CD4-positive, alpha-beta T cell treated with Interleukin-6 at 100 ng/mL for 8 hours (primary cell): ENCODE measurements at places on chromosomes 1 and 21.
A peak's percentile ranks its signal among the peaks of the same experiment; 100 is the strongest.

- no peak for DNase-seq
Observed at GRCh38 chr1:171446386-171446785, 38.9 kb upstream of the PRRC2C start.

GRCh38 chr1:65998763-65999583, 206.3 kb downstream of the PDE4B start:
- no peak for DNase-seq

- peak; percentile 43 for DNase-seq
Observed at GRCh38 chr1:180632326-180633056, 669 bp downstream of the XPR1 start.

- DNase-seq: no peak
Observed at GRCh38 chr1:20713440-20713839, 4.4 kb downstream of the KIF17 start.

DNA sequence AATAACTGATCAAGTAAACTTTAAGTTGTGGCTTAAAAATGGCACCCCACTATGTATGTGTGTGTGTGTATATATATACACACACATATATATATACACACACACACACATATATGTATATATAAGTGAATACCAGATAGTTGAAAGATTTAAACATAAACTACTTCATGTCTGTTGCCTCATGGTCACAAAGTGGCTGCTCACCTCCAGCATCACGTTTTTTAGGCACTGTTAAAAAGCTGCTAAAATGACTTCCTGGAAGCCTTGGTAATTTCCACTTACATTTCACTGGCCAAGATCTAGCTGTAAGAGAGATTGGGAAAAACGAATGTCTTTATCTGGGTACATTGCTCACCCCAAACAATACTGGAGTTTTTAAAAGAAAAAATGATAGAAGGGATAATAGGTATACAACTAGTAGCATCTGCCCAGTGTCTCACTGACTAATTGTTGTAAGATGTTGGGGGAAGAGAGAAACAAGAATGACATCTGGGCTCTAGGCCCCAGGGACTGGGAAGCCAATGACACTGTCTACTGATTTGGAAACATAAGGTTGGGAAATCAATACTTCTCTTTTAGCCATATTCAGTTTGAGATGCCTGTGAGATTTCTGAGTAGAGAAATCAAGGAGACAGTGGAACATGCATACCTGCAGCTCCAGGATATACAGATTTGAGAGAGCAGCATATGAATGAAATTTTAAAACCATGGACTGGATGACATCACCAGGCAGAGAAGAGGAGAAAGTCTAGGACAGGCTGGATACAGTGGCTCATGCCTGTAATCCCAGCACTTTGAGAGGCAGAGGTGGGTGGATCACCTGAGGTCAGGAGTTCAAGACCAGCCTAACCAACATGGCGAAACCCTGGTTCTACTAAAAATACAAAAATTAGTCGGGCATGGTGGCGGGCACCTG, 42.8 kb downstream of the CLDN14 start:
- DNase-seq: no peak

GRCh38 chr1:243364866-243365265, 109.0 kb downstream of the SDCCAG8 start:
- no peak for DNase-seq

GRCh38 chr1:180083164-180083563, 71.5 kb upstream of the QSOX1 start:
- DNase-seq: no peak

DNA sequence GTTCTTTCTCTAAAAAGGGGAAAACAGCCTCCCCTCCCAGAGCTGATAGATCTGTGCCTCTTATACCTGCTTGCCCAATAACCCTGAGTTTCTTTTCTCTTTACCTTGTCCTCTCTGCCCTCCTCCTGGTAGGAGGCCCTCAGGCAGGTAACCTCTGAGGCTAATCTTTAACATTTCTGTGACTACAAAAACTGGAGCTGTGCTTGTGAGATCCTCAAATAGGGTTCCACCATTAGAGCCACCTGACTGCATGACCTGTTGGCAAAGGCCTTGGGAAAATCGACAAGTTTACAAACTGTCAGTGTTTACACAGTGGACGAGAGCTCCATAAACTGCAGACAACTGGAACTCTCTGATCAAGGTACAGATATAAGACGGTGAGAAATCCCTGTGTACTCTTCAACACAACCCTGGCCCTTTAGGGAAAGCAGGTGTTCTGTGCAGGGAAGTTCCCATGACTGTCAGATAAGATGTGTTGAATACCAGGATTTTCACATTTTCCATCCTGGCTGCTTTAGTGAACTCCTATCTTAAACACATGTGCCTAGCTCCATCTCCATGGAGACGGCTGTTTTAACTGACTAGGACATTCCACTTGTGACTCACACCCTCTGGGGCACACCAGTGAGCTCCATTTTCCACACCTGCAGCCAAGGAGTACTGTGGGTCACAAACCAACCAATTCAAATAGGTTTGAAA, 38.3 kb downstream of the ECE1 start:
- DNase-seq: no peak

- no peak for DNase-seq
Observed at GRCh38 chr1:4768553-4768952, 114.1 kb downstream of the AJAP1 start.

DNA sequence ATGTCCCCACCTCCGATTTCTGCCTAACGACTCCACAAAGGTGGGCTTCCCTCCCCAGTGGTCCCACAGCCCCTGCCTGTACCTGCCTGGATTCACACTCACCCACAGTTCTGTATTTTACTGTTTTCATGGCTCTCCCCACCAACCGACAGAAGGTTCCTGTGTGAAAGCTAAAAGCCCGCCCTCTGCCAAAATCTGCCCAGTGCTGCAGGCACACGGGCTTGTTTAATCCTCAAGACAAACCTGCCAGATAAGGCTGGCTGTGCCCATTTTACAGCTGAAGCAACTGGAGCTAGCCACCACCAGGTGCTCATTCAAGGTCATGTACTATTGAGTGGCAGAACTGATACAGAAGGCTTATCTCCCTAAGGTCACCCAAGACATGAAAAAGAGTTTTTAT, 114.5 kb downstream of the HIVEP3 start:
- DNase-seq: peak; percentile 40
